ENCODE measurements at places on chromosomes 7 and 10. TPM values are rescaled to one million over a fixed set of nuclear protein-coding genes. Genes with fewer than 3 reads are reported as not detected.

Gene UTF1
- polyA plus RNA-seq, result not detected

Gene YAE1
- polyA plus RNA-seq, result 35.1 TPM

DNA sequence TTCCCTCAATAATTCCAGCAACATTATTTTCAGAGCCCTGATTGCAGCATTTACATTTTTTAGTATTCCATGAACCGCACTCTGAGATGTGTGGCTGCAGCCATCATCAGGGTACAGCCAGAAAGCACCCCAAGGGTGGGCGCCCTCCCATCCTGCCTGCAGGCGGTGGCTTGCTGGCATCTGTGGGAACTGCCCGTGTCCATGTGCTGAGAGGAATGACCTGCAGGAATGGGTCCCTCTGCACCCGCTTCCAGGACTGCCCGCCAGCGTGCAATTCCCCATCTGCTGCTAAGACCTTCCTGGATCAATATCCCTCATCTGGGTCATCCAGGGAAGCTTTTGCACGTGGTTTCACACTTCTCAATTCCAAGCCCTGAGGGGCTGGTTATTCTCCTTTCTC lies 32.8 kb upstream of the NUB1 start:
- no peak for DNase-seq

GRCh38 chr7:42549866-42550485 lies 313.0 kb upstream of the GLI3 start:
- no peak for DNase-seq

DNA sequence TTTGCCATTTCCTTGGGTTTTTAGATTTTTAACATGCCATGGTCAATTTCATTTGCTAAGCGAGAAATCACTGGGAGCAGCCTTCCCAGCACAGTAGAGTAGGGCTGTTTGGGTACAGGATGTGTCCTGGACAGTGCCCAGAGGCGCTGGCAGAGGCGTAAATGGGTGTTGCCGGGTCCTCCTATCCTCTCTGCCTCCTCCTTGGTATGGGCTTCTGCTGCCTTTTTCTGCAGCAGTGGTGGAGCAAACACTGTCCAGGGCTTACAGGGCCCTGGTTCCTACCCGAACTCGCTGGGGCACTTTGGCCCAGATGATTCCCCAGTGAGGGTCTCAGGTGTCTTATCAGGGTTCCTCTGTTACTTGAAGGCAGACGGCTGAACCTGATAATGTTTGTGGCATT lies 298.3 kb downstream of the RPS24 start:
- DNase-seq, result no peak

DNA sequence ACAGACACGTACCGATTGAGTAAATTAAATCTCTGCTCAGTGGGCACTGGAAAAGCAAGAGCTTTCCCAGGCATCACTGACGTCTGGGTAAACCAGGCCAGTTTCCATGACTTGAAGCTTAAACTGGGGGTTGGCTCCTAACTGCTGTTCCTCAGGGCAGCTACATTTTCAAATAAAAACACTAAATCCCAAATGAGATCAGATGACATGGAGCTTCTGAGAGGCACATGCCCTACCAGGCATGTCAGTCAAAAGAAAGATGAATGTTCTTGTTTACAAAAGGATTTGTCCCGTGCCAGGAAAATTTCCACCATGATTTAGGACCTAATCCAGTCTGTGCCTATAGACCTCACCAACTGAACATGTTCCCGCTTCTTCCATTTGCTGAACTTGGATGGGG lies 220.2 kb downstream of the KCNMA1 start:
- DNase-seq, result no peak

GRCh38 chr7:935164-935873 lies 19.2 kb downstream of the ADAP1 start:
- no peak for DNase-seq

- no peak for DNase-seq
Observed at GRCh38 chr10:12703126-12703525, 298.4 kb downstream of the CCDC3 start.

- no peak for DNase-seq
Observed at GRCh38 chr7:6613706-6614105, 1.7 kb upstream of the ZNF853 start.

- DNase-seq, result no peak
Observed at GRCh38 chr7:132991615-132992587, 90.0 kb downstream of the CHCHD3 start.

GRCh38 chr10:75544386-75544785 lies 113.0 kb downstream of the LRMDA start:
- no peak for DNase-seq

Gene ANKRD7
- polyA plus RNA-seq, result 3.3 TPM

- DNase-seq, result no peak
Observed at GRCh38 chr10:98308669-98309365, 40.8 kb upstream of the LOXL4 start.

- no peak for DNase-seq
Observed at GRCh38 chr7:4788627-4789189, 13.3 kb downstream of the AP5Z1 start.

DNA sequence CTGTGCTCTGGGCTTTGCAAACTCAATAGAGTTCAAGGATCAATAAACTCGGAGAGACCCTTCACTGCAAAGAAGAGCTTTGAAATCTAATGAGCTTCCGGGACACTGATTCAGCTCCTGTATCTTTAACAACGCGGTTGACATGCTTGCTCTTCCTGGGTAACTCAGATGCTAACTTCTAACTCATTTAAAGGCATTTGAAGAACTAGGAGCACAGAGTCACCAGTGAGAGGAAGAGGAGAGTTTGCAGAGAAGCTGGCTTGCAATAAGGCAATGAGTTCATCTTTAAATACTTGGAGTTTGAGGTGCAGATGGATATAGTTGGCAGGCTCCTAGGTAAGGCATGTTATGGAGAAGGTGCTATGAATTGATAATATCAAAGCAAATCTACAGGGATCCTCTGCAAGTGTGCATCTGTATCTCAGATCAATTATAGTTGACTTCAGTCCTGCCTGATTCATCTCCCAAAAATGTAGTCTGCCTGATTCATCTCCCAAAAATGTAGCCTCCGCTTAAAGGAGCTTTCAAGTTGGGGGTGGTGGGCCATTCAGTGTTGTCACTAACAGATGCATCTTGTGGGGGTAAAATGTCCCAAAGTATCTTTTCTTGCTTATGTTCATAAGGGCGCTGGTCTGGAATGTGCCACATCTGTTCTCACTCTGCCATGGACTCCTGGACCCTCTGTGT lies 182.5 kb upstream of the PRSS58 start:
- no peak for DNase-seq

Gene OR2A1
- polyA plus RNA-seq, result 1.1 TPM

GRCh38 chr7:27999829-28000228 lies 180.8 kb downstream of the JAZF1 start:
- no peak for DNase-seq

GRCh38 chr7:42868480-42868879 lies 43.4 kb downstream of the C7orf25 start:
- DNase-seq, result no peak

GRCh38 chr10:2899246-2899951 lies 167.9 kb upstream of the PFKP start:
- DNase-seq, result no peak

Gene CCSER2
- polyA plus RNA-seq, result 28.5 TPM

DNA sequence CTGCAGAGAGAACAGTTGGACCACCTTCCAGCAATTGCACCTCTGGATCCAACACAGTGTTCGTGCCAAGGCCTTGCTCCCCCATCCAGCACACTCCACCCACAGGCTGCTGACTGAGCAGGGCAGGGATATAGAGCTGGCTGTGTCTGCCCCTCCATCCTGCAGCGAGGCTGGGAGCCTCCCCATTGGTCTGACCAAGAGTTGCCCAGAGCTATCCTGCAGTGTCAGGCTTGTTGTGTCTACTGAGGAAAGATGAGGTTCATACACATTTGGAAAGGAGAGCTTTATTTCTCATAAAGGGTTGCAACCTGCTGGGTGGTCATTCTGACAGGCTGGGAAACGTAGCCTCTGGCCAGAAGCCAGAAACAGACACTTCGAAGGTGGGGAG lies 27.1 kb downstream of the PRF1 start:
- DNase-seq, result no peak

Gene SLC16A12
- polyA plus RNA-seq, result 35.1 TPM

GRCh38 chr10:58351616-58352578 lies 17.1 kb downstream of the UBE2D1 start:
- no peak for DNase-seq

Gene GIMAP5
- 3.5 TPM for polyA plus RNA-seq

Gene ADCY1
- polyA plus RNA-seq, result 3.1 TPM

Gene NUTM2E
- polyA plus RNA-seq, result 0.24 TPM

- DNase-seq, result no peak
Observed at GRCh38 chr10:4678023-4678950, 147.7 kb upstream of the AKR1E2 start.

GRCh38 chr10:61642676-61643075 lies 20.1 kb upstream of the CABCOCO1 start:
- DNase-seq, result no peak

GRCh38 chr7:25720427-25720826 lies 431.6 kb upstream of the NFE2L3 start:
- DNase-seq, result no peak

GRCh38 chr10:6232846-6233724 lies 30.4 kb downstream of the PFKFB3 start:
- no peak for DNase-seq

GRCh38 chr7:26409661-26410547 lies 118.2 kb downstream of the SNX10 start:
- no peak for DNase-seq

Gene ERVW-1
- 2.9 TPM for polyA plus RNA-seq

- no peak for DNase-seq
Observed at GRCh38 chr10:30980951-30981616, 50.6 kb downstream of the ZNF438 start.

GRCh38 chr10:26997610-26998009 lies 102.7 kb downstream of the ANKRD26 start:
- DNase-seq, result no peak

GRCh38 chr7:25895792-25896171 lies 256.2 kb upstream of the NFE2L3 start:
- no peak for DNase-seq

- DNase-seq, result no peak
Observed at GRCh38 chr10:84695902-84696301, 367.5 kb downstream of the CCSER2 start.

- DNase-seq, result no peak
Observed at GRCh38 chr7:133688483-133689239, 435.8 kb downstream of the EXOC4 start.

Gene SEMA3A
- polyA plus RNA-seq, result 11.6 TPM

Gene UPK3B
- polyA plus RNA-seq, result 4.2 TPM
